ENCODE measurements at places on chromosomes 6 and 20.

DNA sequence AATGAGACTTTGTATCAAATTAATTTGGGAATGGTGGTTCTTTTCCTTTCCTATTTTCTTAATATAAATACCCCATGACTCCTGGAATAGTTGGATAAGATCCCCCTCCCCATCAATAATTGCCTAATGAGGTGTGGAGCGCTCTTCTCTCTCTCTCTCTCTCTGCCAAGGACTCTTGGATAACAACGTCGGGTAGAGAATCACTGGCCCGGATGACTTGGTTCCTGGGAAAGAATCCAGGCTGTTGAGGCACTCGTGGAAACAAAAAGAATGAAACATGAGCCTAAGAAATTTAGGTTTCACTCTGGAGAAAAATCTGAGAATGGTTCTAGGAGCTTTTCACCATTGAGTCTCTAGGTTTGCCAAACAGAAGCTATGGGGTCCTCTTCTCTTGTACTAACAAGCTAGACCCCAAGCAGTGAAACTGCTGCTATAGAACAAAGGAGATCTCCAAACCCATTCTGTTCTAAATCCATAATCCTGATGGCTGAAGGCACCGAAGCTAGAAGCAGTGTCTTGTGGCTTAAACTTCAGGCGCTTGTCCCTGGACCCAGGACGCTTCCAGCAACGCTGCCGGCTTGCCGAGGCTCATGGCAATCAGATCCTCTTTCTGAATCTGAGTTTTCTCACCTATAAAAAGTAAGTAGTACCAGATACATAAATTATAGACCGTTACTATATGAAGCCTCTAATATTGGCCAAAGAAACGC, 241.6 kb upstream of the BTBD3 start:
- DNase-seq: no peak

DNA sequence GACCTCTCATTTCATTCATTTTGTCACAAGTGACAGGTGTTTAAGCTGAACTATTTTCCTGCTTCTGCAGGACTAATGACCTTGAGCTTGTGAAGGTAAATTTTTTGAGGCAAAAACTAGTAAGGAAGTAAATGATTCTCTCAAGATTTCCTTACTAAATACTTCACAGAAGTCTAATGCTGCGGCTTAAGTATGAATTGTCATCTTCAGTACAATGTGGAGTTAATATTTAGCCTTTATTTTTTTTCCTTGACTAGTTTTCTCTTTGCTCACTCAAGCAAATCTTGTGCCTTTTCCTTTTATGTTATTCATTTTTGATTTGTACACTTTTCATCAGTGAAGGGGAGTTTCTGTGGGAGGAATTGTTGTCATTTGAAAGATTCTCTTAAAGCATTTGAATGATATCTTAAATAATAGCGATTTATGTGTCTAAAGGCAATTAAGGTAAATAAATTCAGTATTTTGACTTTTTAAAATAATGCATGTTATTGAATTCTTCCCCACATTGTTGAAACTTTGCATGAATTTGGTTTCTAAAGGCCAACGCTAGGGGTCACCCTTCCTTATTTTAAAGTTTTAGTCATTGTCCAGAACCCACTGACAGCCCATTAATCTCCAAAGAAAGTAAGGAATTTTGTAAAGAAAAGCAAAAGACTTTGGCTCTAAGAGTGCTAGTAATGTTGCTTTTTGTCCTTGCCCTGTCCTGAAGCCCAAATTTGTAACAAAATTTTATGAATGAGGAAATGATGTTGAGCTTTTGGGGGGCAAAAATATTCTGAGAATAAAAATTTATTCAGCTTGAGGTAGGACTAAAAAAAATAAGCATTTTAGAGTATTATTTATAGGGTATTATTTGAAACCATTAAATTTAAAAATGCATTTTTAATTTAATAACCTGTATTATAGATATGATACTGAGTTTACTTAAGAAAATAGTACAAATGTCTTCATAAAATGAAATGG, 157.4 kb upstream of the LAMA2 start:
- DNase-seq: peak; percentile 32

DNA sequence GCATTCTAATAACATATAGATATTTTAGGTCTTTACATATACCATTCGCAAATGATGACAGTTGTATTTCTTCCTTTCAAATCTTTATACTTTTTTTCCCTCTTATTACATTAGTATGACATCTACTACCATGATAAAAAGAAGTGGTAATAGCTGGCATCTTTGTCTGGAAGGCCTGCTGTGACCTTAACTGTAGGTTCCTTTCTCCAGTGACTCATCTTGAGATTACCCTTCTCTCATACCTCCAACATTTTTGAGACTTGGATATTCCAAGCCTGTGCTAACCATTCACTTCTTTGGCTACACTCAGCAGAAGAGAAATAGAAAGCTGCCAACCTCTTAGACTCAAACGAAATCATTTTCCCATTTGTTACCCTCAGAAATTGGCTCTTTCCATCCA, 30.3 kb downstream of the ZKSCAN8 start:
- no peak for DNase-seq

DNA sequence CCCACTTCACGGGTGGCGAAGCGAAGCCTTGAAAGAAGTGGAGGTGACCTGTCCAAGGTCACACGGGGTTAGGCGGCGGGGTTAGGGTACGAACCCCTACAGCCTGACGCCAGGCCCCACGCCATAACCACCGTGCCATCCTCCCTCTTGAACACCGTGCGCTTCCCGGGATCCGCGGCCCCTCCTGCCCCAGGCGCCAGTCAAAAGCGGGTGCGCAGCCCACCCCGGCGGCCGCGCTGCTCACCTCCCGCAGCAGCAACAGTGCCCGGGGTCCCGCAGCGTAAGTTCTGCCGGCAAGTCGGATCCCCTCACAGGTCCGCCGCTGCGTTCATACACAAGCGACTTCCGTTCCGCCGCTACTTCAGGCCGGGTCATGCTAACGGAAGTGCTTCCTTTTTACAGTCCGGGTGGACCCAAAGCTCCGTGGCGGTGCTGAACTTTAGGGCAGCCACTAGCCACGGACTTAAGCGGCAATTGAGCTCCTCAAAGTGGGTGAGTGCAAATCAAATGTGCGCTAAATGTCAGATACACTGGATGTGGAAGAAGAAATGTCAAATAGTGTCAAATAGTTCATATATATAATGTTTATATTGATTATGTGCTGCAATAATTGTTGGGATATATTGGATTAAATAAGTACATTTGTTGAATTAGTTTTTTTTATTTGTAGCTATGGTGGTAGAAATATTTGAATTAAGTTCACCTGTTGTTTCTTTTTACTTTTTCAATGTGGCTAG, at the start of gene CDK5RAP1:
TSS of gene CDK5RAP1 (minus strand) at position 336 of the 737 bp plus-strand sequence. CDS start 4,455 bp downstream, outside the sequence.
- DNase-seq: peak; percentile 91

GRCh38 chr6:156910938-156911337, 133.8 kb downstream of the ARID1B start:
- DNase-seq: no peak

DNA sequence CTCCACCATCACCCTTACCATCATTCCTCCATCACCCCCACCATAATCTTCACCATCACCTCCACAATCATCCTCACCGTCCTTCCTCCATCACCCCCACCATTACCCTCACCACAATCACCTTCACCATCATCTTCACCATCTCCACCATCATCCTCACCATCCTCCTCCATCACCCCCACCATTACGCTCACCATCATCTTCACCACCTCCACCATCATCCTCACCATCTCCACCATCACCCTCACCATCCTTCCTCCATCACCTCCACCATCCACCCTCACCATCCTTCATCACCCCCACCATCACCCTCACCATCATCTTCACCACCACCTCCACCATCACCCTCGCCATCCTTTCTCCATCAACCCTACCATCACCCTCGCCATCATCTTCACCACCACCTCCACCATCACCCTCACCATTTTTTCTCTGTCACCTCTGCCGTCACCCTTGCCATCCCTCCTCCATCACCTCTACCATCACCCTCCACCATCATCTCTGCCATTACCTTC, 33.1 kb upstream of the MPC1 start:
- no peak for DNase-seq

GRCh38 chr6:38767560-38767959, 52.4 kb downstream of the DNAH8 start:
- DNase-seq: no peak

- no peak for DNase-seq
Observed at GRCh38 chr20:8386991-8387390, 254.9 kb downstream of the PLCB1 start.

- DNase-seq: no peak
Observed at GRCh38 chr6:46918806-46919205, 2.9 kb downstream of the ADGRF5 start.

GRCh38 chr6:165998072-165998471, 169.6 kb downstream of the TBXT start:
- no peak for DNase-seq

GRCh38 chr20:19504251-19504650, 253.8 kb upstream of the RIN2 start:
- DNase-seq: no peak

DNA sequence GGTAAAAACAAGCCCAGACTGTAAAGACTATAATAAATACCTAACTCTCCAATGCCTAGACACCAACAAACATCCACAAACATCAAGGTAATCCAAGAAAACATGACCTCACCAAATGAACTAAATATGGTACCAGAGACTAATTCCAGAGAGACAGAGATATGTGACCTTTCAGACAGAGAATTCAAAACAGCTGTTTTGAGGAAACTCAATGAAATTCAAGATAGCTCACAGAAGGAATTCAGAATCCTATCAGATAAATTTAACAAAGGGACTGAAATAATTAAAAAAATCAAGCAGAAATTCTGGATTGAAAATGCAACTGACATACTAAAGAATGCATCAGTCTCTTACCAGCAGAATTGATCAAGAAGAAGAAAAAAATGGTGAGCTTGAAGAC, 26.6 kb downstream of the NCOA6 start:
- no peak for DNase-seq

DNA sequence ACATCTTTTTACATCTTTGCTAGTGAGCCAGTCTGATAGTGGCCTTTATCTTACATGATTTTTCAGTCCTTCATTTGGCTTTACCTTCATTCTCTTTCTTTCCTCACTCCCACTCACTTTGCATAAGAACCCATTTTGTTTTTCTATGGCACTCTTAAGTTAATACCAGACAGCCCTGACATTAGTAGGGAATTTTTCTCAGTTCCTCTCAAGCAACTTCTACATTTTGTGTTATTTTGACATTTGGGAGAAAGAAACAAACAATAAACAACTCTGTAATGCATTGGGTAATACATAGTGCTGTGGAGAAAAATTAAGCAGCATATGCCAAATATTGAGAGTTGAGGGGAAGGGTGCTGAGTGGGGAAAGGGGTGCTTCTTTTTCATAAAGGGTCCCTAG, 524.1 kb upstream of the JAG1 start:
- DNase-seq: no peak

All from HTR-8/SVneo (cell line).